ENCODE measurements at places on chromosomes 6 and 20.

- no peak for DNase-seq
Observed at GRCh38 chr20:48120120-48120519, 334.8 kb upstream of the SULF2 start.

DNA sequence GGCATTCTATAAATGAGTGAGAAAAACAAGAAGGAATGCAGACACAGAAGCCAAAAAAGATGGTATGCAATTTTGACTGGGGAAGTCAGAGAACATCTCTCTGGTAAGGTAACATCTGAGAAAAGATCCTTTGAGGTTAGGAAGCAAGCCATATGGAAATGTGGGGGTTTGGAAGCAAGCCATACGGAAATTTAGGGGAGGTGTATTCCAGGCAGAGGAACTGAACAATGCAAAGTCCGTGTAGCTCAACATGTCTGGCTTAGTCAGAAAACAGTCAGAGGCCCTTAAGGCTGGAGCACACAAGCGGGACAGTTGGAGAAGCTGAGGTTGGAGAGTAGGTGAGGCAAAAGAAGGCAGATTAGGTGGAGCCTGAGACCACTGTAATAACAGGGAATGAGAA lies 35.3 kb downstream of the RALGAPA2 start:
- no peak for DNase-seq

DNA sequence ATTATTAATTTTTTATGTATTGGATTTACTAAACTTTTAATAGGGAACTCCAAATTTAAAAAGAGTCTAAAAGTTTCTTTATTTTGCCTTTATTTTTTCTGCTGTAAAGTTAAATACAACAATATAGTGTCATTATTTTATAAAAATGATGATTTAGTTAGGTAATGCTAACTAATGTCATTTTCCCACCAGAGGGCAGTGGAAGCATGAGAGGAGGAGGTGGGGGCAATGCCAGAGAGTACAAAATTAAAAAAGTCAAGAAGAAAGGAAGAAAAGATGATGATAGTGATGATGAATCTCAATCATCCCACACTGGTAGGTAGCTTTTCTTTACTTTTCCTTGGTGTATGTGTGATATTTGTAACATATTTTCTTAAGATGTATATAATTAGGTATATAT lies 20.2 kb upstream of the FHL5 start:
- DNase-seq, result no peak

GRCh38 chr6:132960720-132961119 lies 146.4 kb downstream of the RPS12 start:
- no peak for DNase-seq

GRCh38 chr20:25470045-25470444 lies 62.6 kb downstream of the GINS1 start:
- DNase-seq, result no peak

DNA sequence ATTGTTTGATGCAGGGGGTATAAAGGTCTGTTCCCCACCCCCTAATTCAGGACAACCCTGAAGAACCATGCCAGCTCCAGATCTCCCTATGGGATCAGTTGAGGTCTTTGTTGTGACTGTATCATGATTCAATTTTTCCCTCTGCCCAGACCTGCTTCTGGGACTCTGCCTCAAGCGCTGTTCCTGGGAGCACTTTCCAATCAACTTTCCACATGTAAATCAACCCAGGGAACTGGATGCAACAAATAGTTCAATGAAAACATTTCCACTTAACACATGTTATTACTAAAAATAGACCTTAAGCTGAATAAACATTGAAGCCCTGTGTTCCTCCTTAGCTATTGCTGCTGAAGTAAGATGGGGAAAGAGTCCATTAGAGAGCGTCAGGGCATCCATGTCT lies 139.5 kb downstream of the C6orf58 start:
- no peak for DNase-seq

- no peak for DNase-seq
Observed at GRCh38 chr6:140201787-140202458, 827.5 kb upstream of the CITED2 start.
